ENCODE measurements at places on chromosomes 7 and 10. TPM values are rescaled to one million over a fixed set of nuclear protein-coding genes. Genes with fewer than 3 reads are reported as not detected.

ACSL5 gene
- total RNA-seq, result 9.3 TPM

PTEN gene
- 96.3 TPM for total RNA-seq

C10orf143 gene
- total RNA-seq, result 0.11 TPM

DNA sequence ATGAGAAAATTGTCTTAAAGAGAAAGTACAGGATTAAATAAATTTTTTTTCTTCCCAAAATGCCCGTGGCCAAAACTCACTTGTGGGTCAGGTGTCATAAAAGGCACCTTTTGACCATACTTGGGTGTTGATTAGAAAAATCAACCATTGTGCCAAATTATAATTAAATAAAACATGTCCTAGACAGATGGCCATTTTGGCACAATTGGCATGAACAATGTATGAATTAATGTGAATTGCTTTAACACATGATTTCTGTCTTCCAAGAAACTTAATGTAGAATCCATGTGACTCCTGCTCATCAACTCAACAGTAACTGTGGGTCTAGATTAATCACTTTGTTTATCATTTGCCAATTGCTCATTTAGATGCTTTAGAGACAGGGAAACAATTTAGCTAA is 64.0 kb downstream of the CSTF2T start:
- H3K4me3 ChIP-seq, result no peak overlapping the region
- no peaks in the 10 kb centered on the region for H3K27me3 ChIP-seq
- H3K4me1 ChIP-seq, result peaks cover 4% of the 10 kb centered on the region
- no peaks in the 10 kb centered on the region for H3K36me3 ChIP-seq
- no peak overlapping the region for H3K27ac ChIP-seq

GRCh38 chr7:157692460-157693011 is 355.7 kb downstream of the DNAJB6 start:
- H3K27me3 ChIP-seq, result peaks cover 15% of the 10 kb centered on the region
- H3K27ac ChIP-seq, result no peak overlapping the region
- H3K4me3 ChIP-seq, result peak overlapping the region; percentile 55
- no peaks in the 10 kb centered on the region for H3K36me3 ChIP-seq
- no peak for DNase-seq
- H3K4me1 ChIP-seq, result no peaks in the 10 kb centered on the region

GRCh38 chr10:51892965-51893658 is 193.7 kb upstream of the CSTF2T start:
- H3K36me3 ChIP-seq, result no peaks in the 10 kb centered on the region
- H3K4me3 ChIP-seq, result no peak overlapping the region
- H3K27ac ChIP-seq, result peak overlapping the region; percentile 14
- H3K27me3 ChIP-seq, result no peaks in the 10 kb centered on the region

DNA sequence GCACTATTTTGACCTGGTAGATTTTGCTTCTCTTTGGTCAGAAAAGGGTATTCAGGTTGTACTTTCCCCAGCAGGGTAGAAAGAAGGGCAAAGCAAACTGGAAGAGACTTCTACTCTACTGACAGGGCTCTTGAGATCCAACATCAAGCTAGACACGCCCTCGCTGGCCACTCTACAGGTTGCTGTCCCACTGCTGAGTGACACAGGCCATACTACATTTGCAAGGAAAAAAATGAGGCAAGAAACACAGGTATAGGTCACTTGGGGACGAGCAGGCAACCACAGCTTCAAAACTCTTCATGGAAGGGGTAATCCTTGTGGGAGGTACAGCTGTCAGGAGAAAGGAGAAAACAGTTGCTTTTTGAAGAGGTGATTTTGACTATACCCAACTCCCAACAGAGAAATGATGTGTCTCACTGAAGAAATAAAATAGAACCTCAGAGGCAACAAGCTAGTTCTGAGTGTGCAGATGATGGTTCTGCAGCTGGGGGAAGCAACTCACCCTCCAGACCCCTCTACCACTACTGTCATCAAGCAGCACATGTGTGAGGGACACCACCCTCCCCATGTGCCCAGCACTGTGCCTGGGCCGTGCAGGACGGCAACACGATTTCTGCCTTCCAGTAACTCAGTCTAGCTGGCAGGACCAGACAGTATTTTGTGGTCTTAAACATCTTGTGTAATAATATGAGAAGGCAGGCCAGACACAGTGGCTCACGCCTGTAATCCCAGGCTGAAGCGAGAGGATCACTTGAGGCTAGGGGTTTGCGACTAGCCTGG is 16.3 kb downstream of the AKR1B1 start:
- no peak for DNase-seq
- H3K4me1 ChIP-seq, result no peaks in the 10 kb centered on the region
- H3K36me3 ChIP-seq, result peaks cover 69% of the 10 kb centered on the region

GRCh38 chr10:119006451-119007210 is 22.9 kb upstream of the NANOS1 start:
- peak overlapping the region; percentile 4 for H3K27ac ChIP-seq
- no peaks in the 10 kb centered on the region for H3K27me3 ChIP-seq
- H3K4me3 ChIP-seq, result no peak overlapping the region
- no peak for DNase-seq

- H3K4me3 ChIP-seq, result no peak overlapping the region
- H3K27me3 ChIP-seq, result no peaks in the 10 kb centered on the region
- no peak for DNase-seq
- no peaks in the 10 kb centered on the region for H3K4me1 ChIP-seq
- no peaks in the 10 kb centered on the region for H3K36me3 ChIP-seq
- H3K27ac ChIP-seq, result no peak overlapping the region
These were observed 16.6 kb upstream of the WDFY4 start for GRCh38 chr10:48667960-48668590.

DNA sequence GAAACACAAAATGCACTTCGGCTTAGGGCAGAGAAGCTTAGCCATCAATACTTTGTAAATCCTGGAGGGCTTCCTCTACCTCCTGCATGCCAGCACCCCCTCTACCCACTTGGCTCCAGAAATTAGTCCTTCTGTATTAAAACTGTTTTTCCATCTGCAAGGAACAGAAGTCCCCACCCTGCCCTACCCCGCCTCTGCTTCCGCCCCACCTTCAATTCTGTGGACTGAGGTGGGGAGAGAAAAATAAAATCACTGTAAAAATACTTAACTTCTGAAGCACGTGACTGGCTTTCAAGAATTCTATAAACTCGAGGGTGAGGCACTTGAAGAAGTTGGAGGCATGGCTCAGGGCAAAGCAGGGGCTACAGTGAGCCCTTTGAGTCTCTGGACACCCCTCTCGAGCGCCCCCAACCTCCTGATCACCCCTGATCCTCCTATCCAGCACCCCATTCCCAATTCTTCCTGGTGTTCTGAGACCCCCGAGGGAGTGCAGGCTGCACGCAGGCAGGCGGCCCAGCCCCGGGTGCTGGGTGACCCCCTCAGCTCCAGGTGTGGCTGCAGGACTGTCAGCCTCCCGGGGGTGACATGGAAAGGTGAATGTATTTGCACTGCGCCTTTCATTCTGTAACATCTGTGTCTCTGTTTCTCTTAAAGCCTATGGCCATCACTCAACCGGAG is 7.3 kb upstream of the KIAA1217 start:
- H3K27ac ChIP-seq, result no peak overlapping the region
- no peaks in the 10 kb centered on the region for H3K27me3 ChIP-seq
- no peak for DNase-seq
- no peak overlapping the region for H3K4me3 ChIP-seq
- no peaks in the 10 kb centered on the region for H3K36me3 ChIP-seq
- no peaks in the 10 kb centered on the region for H3K4me1 ChIP-seq

DNA sequence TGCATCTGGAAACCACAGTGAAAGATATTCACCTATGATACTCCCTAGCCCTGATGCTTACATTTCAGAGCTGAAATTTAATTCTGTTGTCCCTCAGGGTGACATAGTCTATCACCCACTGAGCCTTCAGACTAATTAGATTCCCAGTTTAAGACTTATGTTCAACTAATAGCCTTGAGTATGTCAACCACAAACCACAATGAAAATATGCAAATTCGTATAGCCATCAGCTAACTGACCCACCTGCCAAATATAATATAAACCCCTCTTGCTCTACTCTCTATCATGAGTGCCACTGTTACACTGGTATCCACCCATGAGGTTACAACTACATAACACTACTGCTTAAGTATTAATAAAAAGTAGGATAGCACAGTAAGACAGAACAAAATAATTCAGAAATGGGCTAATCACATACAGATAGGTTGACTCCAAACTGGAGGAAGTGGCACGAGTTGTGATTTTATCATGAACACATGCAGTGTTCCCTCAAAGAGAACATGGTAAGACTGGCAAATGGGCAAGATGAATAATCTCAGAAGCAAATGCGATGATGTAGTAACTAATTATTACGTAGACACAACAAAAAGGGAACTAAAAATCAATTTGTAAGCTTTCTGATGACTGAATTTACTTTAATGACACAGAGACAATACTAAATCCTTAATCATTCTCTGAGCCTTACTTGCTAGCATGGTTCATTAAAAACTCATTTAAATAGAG is 290.6 kb downstream of the PARD3 start:
- H3K4me3 ChIP-seq, result no peak overlapping the region
- H3K27ac ChIP-seq, result no peak overlapping the region
- H3K36me3 ChIP-seq, result no peaks in the 10 kb centered on the region
- peaks cover 21% of the 10 kb centered on the region for H3K4me1 ChIP-seq
- H3K27me3 ChIP-seq, result no peaks in the 10 kb centered on the region

Measured in ascending aorta (tissue), 2 donors.